Endothelial cell of umbilical vein (primary cell): ENCODE measurements at places on chromosomes 3 and 15. TPM values are rescaled to one million over a fixed set of nuclear protein-coding genes. Genes with fewer than 3 reads are reported as not detected.

Gene SLC22A13
- total RNA-seq = 0.44 and 0.53 TPM in 2 replicates

GRCh38 chr15:78120523-78120922, 10.7 kb downstream of the CIB2 start:
- DNase-seq = no peak

Gene CYP19A1
- total RNA-seq = not detected in 2 replicates

Gene AQP9
- total RNA-seq = not detected in 2 replicates

DNA sequence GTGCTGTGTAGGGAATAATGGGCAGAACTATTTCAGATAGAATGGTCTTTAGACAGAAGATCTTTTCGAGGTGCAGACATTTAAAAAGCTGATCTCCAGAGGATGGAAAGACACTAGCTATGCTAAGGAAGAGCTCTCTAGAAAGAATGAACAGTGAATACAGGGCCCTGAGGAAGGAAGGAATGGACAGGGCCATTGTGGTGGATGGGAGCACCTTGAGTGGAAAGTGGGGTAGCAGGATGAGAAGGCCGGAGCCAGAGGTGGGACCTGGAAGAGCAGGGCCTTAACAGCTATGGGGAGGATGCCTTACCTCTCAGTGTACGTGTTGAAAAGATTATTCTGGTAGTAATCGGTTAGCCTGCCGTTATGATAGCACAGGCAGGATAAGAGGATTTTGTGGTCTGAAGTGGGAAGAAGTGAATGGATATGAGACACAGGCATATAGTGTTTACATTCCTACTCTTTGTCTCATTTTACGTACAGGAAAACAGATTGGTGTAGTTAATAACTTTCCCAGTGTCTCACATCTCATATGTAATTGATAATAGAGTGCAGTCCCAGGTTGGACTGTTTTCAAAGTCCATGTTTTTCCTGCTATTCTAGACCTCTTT, 172.4 kb downstream of the KLHL25 start:
- DNase-seq = no peak

Gene SLC28A1
- total RNA-seq = not detected in 2 replicates

DNA sequence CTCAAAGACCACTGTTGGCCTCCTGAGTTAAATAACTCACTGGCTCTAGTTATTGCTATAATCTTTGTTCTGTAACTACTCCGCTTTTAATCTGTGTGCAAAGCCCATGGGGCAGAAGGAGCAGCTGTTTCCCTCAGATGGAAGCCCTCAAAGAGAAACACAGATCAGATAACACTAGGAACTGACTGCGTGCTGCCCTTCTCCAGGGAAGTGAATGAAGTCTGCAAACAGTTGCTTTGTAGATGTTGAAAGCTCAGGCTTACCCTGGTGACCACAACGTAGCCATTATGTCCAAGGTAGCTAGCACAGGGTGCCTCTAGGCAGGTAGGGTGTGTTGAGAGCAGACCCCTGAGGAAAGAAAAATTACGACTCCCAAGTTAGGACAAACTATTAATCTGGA, 152.3 kb upstream of the STAC start:
- no peak for DNase-seq

GRCh38 chr3:38707730-38708129, 58.2 kb upstream of the SCN5A start:
- no peak for DNase-seq
